ENCODE measurements at places on chromosomes 2 and 18.

- DNase-seq = no peak
Measured at GRCh38 chr2:187338679-187339121, 109.4 kb downstream of the CALCRL start.

DNA sequence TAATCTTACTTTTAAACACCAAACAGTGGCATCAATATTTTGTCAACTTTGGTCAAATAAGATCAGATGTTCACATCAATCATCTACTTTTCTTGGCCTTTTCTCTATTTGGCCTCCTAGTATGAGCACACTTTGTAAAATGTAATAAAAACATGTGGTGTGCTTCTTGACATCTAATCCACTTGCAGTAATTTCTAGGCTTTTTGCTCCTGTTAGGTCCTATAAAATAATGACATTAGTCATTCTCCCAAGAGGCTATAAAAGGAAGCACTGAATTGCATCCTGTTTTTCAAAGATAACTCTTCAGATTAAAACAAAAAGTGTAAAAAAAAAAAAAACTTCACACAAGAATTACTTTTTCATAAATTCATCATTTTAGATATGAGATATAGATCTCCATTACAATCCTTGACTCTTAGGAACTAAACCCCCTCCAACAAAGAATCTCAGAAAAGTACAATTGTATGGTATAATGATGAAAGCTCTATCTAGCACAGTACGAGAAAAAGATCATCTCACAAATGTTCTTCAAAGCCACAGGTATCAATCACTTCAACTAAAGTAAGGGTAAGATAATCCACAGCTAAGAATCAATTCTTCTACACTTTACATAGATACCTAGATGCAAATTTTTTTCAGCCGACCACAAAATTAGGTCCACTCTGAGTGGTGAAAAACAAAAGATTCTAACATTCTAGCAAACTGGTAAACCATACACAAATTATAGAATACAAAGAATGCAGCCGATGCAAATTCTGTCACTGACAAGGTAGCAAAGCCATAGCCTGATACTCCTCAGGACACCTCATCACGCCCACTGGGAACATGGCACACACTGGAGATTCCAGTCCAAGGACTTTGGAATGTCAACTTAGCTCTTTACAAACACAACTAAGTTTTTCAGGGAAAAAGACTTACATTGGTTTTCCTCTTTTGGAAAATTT, 2.7 kb downstream of the BCL2 start:
- no peak for DNase-seq

DNA sequence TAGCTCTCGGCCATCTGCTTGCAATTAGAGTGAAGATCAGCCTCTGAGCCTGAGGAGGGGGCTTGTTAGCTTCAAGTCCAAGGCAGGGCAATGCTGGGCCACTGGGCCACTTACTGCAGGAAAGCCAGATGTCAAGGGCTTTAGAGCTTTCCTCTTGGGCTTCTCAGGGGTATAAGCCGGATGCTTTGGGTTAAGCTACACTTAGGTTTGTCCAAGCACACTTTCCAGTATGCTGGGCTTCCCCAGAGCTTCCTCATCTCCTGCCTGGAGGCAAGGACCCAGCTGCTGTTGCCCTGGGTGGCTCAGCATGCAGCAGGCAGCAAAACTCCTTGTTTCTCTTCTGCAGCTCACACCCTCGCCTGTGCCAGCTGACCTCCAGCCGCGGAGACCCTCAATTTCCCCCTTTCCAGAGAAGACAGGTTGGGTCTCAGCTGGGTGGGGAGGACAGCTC, 29.0 kb upstream of the ATOH8 start:
- no peak for DNase-seq

DNA sequence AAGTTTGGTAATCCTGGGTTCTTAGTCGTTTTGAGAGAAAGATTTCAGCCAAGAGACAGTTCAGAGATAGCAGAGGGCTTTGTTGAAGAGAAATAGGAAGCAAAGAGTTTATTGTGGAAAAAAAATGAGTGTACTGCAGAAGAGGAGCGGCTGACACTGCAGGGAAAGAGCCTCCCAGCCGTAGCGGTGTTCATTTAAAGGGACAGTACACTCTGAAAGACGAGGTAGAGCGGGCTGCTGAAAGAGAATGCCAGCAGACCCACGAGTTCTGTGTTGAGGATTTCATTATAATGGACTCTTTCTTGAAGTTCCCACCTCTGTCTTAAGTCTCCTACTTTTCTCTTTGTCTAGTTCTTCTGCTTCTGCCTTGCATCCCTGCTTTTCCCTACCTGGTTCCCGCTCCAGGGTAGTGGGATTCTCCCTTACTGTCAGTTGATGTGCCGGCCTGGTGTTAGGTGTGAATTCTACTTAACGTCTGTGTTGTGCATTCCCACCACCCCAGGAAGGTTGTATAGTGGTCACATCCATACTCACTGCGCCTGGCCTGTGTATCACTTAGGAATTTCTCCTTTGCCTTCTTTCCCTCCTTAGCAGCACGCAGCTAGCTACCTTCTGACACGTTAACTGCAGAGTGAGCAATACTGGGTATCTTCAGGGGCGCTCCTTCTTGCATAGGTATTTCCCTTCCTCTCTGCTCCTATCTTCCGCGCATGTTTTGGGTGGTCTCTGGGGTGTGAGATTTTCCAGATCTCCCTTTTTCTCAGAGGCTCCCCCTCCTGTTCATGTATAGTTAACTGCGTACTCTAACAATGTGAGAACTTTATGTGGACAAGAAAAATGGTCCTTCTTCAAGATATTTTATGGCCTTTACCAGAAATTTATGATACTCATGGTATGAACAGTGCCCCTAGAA, 164.5 kb downstream of the PTH2R start:
- DNase-seq = no peak

DNA sequence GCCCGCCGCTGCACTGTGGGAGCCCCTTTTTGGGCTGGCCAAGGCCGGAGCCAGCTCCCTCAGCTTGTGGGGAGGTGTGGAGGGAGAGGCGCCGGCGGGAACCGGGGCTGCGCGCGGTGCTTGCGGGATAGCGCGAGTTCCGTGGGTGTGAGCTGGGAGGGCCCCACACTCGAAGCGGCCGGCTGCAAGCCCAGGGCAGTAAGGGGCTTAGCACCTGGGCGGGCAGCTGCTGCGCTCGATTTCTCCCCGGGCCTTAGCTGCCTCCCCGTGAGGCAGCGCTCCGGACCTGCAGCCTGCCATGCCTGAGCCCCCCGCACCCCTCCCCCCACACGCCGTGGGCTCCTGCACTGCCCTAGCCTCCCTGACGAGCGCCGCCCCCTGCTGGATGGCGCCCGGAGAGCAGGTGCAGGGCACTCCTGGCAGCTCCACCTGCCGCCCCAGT, 124.4 kb downstream of the CCDC178 start:
- no peak for DNase-seq

DNA sequence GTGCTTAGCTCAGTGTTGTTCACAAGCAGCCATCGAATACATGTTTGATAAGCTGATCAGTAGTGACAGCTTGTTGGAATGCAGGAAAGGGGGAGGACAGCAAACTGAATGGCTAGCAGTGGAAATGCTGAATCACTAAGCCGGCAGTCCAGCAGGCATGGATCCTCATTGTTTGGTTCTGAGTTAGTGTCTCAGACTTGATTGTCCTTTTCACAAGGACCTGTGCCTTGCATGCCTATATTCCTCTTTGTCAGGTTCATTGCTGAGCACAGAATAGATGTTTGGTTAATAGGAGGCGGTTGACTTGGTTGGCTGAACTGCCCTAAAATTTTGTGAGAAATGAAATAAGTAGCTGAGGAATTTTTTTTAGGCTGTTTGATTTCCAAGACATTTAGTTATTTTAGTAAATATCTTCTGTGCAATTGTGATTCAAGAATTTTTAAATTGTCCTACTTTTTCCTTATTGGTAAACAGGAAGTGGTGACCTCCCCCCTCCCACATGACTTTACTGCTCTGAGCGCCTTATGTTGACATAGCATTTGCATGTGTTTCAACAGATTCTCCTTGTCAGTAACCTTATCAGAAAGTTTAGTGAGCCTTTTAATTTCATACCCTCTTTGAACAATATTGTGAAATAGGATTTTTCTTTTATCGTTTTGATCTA, 21.4 kb upstream of the STON1 start:
- DNase-seq = no peak

- no peak for DNase-seq
Measured at GRCh38 chr2:230870544-230871360, 6.0 kb downstream of the ITM2C start.

GRCh38 chr2:156165742-156166141, 166.8 kb downstream of the NR4A2 start:
- DNase-seq = no peak

DNA sequence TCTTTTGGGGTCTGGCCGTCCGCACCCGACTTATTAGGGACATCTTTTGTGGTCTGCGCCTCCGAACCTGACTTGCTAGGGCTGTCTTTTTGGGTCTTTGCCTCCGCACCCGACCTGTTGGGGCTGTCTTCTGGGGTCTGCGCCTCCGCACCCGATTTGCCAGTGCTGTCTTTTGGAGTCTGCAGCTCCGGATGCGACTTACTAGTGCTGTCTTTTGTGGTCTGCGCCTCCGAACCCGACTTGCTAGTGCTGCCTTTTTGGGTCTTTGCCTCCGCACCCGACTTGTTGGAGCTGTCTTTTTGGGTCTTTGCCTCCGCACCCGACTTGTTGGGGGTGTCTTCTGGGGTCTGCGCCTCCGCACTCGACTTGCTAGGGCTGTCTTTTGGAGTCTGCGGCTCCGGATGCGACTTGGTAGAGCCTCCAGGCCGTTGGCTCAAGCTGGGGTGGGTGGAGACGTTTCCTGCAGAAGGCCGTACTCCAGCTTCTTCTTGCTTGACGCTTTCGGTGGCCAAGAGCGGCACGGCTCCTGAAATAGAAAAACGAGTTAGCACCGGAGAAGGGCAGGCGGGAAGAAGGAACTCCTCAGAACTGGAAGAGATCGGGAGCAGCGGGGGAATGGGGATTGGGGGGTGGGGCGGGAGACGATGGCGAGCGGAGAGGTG, 498 bp downstream of the TGOLN2 start:
- no peak for DNase-seq

DNA sequence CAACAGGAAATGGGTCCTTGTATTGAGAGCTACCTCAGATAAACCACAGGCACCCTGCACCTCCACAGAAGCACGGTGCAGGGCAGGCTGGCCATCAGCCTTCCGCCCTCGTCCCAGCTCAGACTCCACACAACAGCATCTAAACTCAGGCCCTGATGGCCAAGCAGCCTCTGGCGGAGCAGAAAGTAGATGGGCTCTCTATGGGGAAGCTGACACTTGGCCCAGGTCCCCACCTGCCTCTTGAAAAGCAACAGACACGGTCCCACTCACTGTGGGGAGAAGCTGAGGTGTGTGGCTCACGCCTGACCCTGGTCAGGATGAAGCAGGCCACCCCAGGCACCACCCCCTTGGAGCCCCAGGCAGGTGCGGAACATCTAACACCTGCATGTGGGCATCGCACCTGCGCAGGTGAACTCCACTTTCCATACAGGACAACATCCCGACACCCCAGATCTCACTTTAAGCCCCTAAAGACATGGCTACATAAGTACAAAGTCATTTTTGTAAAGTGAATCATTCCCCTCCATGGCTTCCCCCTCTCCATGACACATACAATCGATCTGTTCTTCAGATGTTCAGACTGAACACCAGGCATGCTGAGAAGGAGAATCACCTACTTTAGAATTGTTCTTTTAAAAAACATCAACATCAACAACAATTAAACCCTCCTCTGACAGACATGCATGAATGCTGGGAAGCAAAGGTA, 208.4 kb downstream of the ZBTB7C start:
- no peak for DNase-seq

DNA sequence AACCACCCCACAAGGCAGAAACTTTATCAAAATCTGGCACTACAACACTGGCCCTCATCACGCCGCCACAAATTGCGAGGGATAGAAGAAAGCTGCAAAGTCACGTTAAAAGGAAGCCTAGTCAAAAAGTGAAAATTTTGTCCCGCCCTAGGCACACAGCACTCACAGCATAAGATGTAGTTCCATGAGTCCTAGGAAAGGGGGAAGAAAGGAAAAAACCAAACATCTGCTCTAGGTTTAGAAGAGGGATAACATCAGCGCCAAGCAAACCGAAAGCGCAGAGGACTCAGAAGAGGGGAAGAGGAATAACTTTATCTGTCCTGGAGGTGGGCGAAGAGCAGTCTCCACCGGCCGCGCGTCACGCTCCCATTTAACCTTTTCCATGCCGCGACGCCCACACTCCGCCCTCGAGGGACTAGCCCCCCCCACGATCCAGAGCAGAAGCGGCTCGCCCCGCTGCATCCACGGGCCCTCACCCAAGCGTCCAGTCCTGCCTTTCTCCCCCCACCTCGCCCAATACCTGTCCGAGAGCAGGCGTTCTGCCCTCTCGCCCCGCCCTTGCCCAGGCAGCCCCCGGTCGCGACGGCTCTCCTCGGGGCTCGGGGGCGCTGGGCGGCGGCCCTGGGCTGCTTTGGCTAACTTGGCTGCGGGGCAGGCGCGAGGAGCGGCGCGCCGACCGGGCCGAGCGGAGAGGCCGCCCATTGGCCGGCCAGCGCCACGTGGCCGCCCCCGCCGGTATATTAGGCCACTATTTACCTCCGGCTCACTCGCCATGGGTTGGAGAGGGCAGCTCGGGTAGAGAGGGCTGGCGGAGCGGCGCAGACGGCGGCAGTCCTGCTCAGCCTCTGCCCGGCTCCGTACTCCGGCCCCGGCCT, at the start of gene HOXD1:
HOXD1 (plus strand) TSS at position 770 of the 875 bp plus-strand sequence. CDS start 134 bp downstream, outside the sequence.
- DNase-seq = no peak

DNA sequence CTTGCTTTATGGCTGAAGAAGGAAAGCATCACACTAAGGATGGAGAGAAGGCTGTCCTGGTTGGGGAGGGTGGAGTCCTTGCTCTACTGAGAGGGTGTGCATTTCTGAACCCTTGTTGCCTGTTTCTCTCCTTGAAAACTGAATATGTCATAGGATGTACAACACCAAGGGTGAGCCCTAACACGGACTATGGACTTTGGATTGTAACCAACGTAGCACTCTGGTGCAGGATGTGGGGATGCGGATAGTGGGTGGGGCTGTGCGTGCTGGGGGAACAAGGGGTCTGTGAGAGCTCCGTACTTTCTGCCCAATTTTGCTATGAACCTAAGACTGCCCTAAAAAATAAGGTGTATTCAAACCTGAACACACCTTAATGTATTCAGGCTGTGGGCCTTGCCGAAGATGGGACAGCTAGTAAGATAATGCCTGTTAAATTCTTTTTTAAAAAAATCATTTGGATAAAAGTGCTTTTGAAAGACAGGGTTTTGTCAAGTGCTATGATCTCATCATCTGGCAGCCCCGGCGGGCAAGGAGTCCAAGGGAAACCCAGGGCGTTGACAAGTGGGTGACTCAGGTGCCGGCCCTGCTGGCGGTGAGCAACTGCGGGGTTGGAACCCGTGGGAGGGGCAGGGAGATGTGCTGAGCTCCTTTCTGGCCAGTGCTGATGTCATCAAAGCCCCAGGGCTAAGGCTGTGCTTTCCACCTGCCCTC, 54.0 kb downstream of the GATA6 start:
- DNase-seq = no peak

GRCh38 chr18:78514910-78515670, 464.5 kb upstream of the SALL3 start:
- DNase-seq = peak; percentile 19

GRCh38 chr18:47929681-47930198, 719 bp downstream of the SMAD2 start:
- DNase-seq = no peak

All from activated CD8-positive, alpha-beta memory T cell treated with anti-CD3 and anti-CD28 coated beads for 24 hours (primary cell).